ENCODE measurements at places on chromosomes 3 and 15.
A peak's percentile ranks its signal among the peaks of the same experiment; 100 is the strongest.

- no peak for DNase-seq
Observed at GRCh38 chr3:97161169-97161568, 346.8 kb downstream of the EPHA6 start.

DNA sequence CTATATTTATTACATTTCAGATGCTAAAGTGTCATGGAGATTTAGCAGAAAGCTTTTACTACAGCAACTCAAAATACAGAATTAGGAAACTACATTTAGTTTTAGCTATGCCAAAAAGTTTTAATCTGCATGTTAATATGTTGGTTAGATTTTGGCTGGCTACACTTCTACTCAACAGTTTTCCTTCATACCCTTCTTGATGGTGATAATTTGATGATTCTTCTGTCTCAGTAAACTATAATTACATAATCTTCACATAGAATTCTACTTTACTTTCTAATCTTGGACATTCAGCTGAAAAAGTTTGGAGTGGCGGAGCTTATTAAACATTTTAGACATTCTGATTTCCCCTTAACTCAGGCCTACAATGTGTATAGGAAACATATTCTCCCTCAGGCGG, 10.0 kb upstream of the UTS2B start:
- no peak for DNase-seq

DNA sequence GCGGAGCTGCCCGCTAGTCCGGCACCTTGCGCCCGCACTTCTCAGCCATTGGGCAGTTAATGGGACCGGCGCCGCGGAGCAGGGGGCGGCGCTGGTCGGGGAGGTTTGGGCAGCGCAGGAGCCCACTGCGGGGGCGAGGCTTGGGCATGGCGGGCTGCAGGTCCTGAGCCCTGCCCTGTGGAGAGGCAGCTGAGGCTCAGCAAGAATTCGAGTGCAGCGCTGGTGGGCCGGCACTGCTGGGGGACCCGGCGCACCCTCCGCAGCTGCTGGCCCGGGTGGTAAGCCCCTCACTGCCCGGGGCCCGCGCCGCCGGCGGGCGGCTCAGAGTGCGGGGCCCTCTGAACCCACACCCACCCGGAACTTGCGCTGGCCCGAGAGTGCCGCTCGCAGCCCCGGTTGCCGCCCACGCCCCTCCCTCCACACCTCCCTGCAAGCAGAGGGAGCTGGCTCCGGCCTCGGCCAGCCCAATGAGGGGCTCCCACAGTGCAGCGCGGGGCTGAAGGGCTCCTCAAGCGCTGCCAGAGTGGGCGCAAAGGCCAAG, 835.0 kb downstream of the TBL1XR1 start:
- DNase-seq: no peak

DNA sequence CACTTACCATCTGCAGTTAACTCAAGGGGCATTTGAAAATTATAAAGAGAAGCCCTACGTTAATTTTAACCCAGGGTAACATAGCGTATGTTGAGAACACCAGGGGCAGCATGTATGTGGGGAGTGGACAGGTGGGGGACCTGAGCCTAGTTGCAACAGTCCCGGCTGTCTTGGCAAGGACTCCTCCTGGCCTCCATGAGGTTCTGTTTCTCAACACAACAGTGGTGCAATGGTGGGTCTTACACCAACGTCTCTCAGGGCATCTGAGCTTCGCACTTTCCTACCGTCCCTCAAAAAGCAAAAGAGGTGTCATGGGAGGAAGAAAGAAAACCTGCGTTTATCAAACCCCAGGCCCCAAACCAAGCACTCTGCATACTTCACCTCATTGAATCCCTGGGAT, 50.6 kb downstream of the MGLL start:
- no peak for DNase-seq

DNA sequence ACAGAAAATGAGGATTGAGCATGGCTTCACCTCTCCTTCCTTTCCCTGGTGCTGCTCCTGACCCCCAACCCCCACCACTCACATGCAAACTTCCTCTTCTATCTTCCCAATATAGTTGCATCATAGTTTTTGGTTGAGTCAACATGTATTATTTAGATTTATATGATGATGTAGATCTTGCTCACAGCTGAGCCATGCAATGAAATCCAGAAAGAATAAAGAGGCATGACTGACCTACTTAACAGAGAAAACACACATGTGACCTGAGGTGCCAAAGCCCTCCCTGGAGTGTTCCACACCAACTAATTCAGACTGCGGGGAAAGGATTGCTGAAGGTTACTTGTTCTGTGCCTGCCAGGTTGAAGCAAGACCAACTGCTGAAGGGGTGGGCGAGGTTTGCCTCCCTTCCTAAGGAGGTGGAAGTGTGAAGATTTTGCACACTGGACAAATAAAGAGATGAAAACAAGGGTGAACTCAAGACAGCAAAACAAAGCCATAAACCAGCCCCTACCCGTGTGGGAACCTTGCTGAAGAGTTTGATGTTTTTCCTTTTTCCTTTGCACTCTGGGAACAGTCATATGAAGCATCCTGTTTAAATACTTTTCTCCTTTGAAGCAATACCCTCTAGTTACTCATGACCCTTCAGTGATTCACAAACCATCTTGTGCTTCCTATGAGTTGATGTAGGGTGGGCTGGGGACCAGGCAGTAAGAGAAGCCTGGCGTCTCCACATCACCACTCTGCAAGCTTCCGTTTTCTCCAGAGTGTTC, 155.2 kb upstream of the UBE2E1 start:
- peak; percentile 75 for DNase-seq

GRCh38 chr15:101203607-101204189, 48.1 kb downstream of the CHSY1 start:
- DNase-seq: no peak

- no peak for DNase-seq
Observed at GRCh38 chr3:17021614-17022013, 136.9 kb downstream of the PLCL2 start.

DNA sequence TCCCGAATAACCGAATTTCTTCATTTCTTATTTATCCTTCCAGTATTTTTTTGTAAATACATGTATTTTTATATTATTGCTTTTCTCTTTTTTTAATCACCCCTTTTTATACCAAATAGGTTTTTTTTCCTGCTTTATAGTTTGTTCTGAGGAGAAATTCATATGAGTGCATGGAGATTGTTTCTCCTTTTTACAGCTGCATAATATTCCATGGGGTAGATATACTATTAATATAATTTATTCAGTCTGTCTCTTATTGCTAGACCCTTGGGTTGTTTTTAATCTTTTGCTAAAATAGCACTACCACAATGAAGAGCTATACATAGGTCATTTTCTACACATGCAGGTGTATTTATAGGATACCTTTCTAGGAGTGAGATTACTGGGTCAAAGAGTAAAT, 3.5 kb upstream of the TMEM87A start:
- DNase-seq: no peak

- no peak for DNase-seq
Observed at GRCh38 chr3:84820906-84821305, 137.9 kb upstream of the CADM2 start.

DNA sequence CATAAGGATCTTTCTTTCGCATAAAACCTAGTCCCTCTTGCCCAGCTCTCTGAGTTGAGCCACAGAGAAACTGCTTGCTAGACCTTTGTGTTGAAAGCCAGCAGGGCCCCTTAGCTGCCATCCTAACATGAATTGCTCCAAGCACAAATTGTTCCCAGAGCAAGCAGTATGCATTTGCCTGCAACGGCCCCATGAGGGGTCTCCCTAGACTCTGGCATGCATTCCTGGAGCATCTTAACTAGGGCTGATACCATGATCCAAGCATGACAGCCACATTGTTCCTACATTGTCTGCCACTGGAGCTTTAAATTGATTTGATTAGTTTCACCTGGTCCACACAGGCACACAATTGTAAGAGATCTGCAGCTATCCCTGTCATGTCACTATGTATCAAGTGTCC, 428.1 kb downstream of the TAFA4 start:
- DNase-seq: no peak

- DNase-seq: no peak
Observed at GRCh38 chr15:79172032-79172481, 81.5 kb upstream of the RASGRF1 start.

DNA sequence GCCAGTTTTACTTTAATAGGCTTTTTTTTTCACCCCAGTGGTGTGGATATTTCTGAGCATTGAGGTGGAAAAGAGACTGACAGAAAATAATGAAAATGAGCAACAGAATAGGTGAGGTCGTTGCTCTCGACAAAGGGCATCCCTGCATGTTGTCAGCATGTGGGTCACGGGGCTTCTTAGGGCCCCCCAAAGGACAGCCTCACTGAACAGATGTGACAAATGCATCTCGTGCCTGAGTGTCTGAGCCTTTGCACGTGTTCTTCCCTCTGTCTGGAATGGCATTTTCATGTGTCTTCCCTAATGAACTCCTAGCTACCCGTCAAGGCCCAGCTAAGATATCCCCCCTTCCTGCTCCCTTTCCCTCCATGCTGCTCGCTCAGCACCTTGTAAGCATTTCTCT, 31.8 kb downstream of the FAH start:
- DNase-seq: no peak

GRCh38 chr3:32449691-32450090, 53.0 kb downstream of the CMTM6 start:
- DNase-seq: no peak

- DNase-seq: no peak
Observed at GRCh38 chr3:53483821-53484220, 10.6 kb upstream of the CACNA1D start.

DNA sequence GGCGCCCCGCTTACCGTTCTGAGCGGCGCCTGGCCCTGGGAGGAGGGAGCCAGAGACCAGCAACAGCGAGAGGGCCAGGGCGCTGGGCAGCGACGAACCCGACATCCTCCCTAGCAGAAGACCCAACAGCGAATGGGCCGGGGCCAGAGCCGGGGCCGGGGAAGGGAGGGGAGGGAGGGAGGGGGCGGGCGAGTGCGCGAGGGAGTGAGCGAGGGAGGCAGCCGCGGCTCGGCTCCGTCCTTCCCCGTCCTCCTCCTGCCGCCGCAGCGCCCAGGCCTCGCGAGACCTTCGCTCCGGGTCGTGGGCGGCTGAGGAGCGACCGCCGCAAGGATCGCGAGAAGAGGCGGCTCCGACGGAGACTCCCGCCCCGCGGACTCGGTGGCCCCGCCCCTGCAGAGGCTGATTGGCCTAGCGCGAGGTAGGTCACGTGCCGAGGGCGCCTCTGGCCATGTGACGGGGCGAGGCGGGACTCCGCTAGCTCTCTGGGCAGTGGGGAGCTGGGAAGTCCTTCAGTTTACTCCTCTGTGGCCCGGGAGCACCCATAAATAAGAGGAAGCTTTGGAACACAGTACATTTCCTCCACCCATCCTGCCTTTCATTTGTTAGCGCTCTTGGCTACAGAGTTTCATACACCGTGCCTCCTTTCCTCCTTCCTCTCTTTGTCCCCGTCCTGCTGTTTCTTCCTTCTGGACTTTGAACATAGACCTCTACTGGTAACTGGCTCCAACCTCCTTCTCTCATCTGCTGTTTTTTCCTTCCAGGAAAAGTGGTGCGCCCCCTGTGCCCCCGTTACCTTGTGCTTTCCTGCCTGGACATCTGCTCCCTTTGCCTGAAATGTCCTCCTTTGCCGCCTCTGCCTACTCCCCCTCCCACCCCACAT, at the start of gene NPTN:
Gene NPTN, minus strand, starts transcription at position 279 of the 880 bp plus-strand sequence. Its CDS starts 174 bp downstream, at position 105.
- DNase-seq: peak; percentile 99

GRCh38 chr3:184583578-184584451, 22.2 kb downstream of the EPHB3 start:
- no peak for DNase-seq

- peak; percentile 46 for DNase-seq
Observed at GRCh38 chr3:124780761-124781475, 50.7 kb downstream of the UMPS start.

All from adipocyte (in vitro differentiated cells).